Fibroblast of skin of back (primary cell): ENCODE measurements at places on chromosomes 3 and 15.
A peak's percentile ranks its signal among the peaks of the same experiment; 100 is the strongest.

- DNase-seq, result peak; percentile 31
Observed at GRCh38 chr3:12840591-12841148, 695 bp downstream of the RPL32 start.

GRCh38 chr3:65408531-65409175, 630.1 kb downstream of the MAGI1 start:
- no peak for DNase-seq

GRCh38 chr3:115974940-115975339, 351.6 kb downstream of the GAP43 start:
- no peak for DNase-seq

GRCh38 chr15:38941399-38941953, 376.9 kb upstream of the RASGRP1 start:
- DNase-seq, result no peak

DNA sequence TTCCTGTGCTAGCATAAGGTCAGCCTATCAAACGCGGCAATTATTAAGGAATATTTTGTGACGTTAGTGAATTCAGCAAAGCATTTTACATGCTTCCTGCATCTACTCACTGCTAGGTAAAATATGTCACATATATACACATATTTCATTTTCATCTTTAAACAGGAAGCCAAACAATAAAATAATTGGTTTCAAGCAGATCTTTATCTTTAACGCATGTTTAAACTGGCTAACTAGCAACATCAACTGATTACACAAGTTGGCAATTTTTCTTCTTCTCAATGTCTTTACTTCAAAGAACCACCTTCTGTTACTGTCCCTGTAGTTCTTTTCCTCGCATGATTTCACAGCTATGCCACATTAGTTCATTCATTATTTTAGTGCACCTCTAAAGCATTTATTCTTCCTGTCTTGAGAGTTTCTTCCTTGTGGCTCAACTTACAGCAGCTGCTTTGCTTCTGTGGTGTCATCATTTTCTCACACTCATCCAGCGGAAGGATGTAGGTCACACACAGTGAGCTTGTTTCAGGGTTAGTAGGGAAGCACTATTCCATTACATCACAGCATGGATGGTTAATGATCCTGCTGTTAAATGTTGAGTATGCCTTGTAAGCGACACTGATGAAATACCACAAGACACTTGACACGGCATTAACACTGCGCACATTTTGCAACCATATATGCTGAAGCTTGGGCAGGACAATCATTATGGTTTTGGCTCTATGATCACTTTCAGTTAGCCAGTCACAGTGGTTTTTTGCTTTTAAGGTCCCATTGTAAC, 2.3 kb upstream of the BCHE start:
- no peak for DNase-seq

GRCh38 chr3:65448120-65448519, 590.6 kb downstream of the MAGI1 start:
- no peak for DNase-seq

DNA sequence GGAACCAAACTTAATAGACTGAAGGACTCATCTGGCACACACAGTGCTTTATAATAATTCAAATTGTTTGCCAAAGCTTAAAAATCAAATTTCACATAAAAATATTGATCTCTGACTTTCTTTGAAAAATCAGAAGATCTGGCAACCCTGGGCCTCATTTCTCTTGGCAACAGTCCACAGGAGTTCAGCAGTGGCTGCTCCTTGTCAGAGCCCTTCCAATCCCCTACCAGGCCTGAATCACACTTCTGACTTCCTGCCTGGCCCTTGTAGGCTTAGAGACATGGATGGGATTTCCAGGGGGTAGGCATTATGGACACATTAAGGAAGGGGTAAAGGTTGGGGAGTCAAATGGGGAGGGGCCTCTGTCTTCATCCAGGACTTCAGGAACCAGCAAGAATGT, 55.5 kb downstream of the PLS1 start:
- peak; percentile 7 for DNase-seq

GRCh38 chr3:194395778-194396538, 3.1 kb downstream of the GP5 start:
- DNase-seq, result no peak

GRCh38 chr15:94026458-94027304, 204.7 kb upstream of the MCTP2 start:
- DNase-seq, result peak; percentile 88

DNA sequence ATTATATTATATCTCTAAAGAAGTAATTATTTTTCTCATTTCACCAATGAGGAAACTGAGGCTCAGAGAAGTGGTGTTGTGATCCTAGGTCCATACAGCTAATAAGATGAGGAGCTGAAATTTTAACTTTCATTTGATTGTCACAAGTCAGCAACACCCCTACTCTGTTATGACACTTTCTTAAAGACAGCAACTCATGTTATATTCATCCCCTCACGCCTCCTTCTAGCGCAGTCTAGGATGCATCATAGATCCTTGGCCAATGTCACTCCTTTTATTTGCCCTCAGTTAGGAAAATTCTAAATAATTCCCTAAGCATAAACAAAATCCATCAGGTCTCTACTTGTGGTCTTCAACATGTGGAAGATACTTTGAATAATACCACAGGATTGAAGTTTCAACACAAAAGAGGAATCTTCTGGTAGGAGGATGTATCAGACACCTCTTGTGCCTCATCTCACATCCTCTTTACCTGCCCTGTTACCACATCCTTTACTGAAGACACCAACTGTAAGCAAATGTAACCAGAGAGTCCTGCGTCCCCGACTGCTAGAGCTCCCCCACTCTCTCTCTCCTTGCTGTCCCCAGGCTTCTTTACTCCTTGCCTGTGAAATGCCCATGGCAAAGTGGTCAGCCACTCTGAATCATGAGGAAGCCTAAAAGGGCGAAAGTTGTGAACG, 53.7 kb downstream of the TRIM42 start:
- no peak for DNase-seq

DNA sequence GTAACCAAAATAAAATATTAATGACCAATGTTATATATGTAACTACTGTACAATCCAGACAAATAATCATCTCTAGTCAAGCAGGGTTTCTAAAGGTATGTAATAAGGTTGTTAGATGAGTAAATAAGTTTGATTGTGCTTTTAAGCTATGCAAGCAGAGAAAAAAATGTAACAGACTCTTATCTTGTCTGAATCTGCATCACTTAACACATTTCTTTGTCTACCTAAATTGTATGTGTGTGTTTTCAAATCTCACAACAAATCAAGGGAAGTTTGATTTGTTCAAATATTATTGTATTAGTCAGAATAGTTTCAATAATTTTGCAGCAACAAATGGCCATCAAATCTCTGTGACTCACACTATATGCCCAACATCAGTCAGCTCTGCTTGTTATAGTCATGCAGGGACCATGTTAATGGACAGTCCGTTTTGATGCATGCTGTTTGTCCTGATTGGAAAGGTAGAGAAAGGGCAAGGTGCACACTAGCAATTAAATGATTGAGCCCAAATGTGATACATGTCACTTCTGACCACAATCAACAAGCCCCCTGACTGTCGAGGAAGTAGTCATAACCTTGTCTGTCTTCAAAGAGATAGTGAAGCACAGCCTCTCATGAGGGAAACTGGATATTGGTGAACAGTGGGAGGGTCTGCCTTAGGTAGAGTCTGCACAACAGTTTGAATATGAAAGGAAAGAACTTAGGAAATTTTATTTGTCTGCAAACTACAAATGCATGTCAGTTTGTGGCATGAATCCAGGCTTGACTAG, 349.4 kb upstream of the SATB1 start:
- DNase-seq, result no peak

DNA sequence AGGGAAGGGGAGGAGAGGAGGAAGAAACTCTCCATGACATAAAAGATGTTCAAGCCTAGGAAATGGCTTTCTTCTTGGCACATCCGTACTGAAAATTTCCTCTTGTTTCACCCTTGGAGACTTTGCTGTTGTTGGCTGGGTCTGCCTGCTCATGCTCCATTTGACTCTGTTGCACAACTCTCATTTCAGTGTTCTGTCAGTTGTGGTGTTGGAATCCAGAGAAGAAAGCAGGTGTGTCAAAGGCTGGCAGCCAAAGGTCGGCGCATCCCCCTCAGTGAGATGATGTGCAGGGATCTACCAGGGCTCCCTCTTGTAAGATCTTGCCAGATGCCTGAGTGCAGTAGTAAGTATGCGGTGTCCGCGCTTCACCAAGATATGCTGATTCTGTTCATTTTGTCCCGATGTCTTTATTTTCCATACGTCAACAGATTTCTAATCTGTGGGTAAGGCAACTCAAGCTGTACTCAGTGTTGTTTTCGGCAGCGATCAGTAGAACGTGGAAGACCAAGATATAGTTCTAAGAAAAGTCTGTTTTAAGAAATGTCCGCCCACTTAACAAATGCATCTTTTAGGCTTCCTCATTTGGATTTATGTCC, 265.2 kb upstream of the GOLGA6L4 start:
- no peak for DNase-seq

- peak; percentile 32 for DNase-seq
Observed at GRCh38 chr15:101692801-101693598, 31.3 kb downstream of the TARS3 start.

GRCh38 chr3:32442766-32443165, 51.1 kb downstream of the CMTM7 start:
- peak; percentile 69 for DNase-seq

GRCh38 chr15:68559345-68560310, 19.2 kb upstream of the CORO2B start:
- DNase-seq, result peak; percentile 76

DNA sequence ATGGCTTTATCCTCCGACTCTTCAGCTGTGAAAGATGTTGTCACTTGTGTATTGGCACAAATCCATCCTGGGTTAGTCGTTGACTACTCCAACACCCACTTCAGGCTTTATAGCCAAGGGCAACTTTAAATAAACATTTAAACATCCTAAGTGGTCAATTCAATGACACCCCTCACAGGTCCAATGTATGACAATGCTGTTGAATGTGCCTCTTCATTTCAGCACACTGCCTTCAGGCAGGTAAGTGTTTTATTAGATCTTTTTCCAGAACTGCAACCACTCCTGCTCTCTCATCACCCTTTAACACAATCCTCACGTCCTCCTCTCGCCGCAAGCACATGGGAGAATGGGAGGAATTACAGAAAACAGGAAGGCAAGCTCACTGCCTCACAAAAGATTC, 30.3 kb downstream of the IL12A start:
- DNase-seq, result no peak

GRCh38 chr3:76715426-76715825, 324.5 kb upstream of the ROBO2 start:
- DNase-seq, result no peak

GRCh38 chr15:93030430-93031102, 58.4 kb downstream of the RGMA start:
- peak; percentile 57 for DNase-seq

GRCh38 chr3:61532739-61533500, 28.5 kb upstream of the PTPRG start:
- DNase-seq, result no peak

DNA sequence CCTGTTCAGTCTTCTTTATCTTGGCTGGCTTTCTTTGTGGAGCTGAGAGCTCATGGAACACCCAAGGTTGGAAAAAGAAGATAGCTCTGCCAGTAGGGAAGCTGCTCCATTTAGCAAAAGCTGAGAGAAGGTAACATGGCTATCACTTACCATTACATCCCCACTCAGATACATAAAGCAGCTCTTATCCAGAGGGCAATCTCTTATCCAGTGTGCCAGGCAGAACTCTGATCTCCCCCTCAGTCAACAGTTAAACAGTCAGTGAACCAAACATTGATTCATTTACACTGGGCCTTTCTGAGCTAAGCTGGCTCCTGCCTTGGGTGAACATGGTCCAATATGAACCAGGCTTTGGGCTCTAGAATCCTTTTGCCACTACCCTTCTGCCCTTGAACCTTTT, 624.2 kb downstream of the NTRK3 start:
- DNase-seq, result no peak

DNA sequence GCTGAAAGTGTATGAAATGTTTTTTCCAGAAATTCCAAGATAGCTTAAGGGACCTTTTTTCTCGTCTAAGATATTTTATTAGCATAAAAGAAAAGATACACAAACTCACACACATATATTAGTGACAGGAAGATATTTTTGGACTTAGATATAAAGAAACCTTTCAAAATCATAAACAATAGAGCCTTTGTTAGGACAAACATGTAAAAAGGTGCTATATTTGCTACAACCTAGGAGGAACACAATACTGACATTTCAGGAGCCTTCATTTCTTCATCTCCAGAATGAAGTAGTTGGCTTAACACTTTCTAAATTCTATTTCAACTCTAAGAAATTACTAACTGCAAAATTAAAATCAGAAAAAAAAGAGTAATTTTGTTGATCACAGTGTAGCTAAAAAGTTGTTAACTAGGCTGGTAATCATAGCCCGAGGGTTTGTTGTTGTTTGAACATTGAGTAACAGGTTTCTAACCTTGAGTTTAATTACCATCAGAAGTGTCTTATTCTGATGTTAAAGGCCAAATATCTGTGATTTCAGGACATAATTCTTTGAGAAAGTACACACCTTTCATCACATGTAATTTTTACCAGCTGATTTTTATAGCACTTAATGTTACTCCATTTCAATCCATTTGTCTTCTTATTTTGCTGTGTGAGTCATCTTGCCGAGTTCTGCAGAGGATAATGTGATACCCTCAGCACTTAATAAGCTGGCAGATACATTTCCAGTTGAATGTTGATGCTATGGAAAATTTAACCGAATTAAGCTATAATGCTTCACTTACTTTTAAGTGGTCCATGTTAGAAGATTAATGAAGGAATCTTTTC, 97.3 kb downstream of the MBNL1 start:
- DNase-seq, result peak; percentile 52

DNA sequence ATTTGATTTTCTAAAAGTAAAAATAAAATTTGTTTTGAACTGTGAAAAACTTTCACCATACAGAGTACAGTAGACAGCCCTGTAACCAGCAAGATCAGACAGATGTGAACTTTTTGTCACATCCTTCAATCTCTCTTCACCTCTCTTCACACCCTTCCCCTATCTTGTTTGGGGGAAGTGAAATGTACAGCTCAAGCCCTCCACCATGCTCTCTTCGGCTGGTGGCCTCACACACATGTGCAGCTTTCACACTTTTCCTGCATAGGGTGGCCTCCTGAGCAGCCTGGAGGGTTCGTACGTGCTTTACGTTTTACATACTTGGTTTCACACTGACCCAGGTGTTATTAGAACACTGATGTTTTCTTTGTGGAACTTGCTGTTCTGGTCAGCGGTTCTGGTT, 86.4 kb downstream of the DNAJB8 start:
- DNase-seq, result no peak

DNA sequence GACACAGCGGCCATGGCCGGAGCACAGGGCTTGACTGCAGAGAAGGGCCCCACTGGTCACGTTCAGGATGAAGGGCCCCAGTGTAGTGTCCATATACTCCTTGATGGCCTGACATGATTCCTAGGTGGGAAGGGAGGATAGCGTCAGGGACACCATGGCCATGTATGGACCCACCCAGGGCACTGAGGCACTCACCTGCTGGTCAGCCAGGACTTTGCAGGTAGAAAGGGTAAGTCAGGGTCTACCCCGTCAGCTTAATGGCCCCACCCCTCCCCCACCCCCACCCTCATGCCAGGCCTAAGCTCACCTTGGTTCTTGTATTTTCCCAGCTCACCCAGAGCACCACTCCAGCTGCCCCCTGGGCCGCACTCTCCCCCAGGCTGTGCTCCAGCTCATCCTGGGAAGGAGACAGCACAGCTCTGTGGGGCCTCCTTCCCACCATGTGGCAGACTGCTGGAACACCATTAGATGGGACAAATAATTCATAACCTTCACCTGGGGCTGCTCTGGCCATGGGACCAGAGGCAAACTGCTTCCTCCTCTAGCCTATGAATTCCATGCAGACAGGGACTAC, 1.6 kb upstream of the HYAL3 start:
- DNase-seq, result no peak

- DNase-seq, result peak; percentile 37
Observed at GRCh38 chr3:37625690-37626360, 235.9 kb upstream of the CTDSPL start.

GRCh38 chr3:52185311-52185710, 12.6 kb upstream of the ALAS1 start:
- no peak for DNase-seq
